Neural crest cell (in vitro differentiated cells): ENCODE measurements at places on chromosomes 13 and 19.

DNA sequence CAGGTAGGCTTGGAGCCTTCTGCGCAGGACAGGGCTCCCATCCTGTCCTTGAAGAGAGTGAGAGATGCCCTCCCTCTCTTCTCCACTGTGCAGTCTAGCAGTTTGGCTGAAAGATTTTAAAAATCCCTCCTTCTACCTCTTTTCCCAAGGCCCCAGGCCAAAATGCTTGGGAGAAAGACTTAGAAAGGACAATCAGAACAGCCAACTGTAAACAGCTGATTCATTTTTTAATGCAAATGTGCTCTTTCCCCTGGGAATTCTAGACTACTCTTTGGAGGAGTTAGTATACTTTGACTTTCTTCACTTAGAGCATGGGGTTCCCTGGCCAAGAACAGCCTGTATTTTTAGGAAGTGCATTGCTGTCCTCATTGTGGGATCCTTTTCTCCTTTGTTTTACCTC is 398.9 kb downstream of the GPC6 start:
- no peak for DNase-seq

DNA sequence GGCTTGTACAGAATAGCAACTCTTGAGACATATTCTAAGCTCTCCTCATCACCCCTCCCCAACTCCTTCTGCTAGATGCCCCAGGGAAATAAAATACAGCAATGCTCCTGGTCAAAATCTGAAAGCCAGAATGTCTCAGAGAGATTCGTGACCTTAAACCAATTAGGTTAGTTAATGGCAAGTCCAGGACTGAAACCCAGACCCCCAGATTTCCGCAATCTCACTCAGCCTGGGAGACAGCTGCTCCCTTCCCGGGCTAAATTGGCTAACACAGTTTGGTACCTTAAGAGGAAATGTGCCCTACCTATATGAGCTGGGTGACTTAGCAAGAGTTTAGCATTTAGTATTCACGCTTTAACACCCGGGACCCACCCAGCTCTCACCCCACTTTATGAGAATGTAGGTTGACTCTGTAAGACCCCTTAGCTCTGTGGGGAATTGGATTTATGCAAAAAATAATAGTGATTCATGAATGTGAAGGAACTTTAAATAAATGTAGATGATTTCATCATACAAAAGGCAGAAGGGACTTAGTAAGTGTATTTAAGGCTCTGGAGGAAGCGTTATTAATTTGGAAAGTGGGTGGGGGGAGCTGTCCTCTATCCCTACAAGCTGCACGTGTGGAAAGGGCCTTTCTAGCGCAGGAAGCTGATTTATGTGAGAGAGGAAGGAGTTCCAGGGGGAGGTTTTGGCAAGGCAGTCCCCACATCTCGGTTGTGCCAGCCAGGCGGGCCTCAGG is 1.1 kb downstream of the DLEU7 start:
- DNase-seq, result no peak

DNA sequence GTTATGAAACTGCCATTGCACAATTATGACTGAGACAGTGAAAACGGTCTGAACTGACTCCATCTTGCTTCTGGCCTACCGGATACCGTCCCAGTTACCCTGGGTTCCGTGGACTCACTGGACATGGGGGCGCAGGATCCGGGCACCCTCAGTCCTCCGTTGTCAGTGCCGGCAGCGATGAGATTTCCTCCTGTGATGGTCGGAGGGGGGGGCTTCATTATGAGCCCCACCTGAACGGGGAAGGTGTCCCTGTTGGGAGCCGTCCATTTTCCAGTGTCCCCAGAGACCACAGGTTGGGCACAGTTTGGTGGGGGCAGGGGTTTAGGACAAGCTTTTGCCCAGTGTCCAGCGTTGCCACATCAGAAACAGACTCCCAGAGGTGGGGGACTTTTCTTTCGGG is 23.4 kb downstream of the TMEM255B start:
- no peak for DNase-seq

DNA sequence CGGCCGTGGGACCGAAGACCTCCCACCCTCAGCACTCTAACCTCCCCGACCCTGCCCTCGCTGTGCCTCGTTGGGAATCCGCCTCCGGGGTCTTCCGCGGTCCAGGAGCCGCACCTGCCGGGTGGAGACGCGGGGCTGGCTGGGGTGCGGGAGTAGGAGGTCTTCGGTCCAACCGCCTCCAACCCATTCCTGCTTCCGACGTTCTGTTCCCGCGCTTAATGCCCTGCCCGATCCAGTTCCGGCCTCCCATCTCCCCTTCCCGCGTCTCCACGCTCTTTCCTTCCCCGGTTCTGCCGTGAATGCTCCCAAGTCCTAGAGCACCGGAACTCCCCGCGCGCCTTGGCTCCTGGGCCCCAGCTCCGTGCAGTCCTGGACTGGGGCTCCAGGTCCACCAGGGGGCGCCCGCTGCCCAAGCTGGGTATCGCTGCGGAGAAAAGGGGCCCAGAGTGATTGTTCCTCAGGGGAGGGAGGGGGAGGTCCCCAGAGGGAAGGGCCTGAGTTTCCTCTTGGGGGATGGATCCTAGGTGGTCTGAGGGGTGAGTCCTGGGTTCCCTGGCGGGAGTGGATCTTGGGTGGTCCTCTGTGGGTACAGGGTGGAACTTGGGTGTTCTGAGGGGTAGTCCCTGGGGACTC is 14.1 kb upstream of the TNFSF9 start:
- DNase-seq, result peak; percentile 95

DNA sequence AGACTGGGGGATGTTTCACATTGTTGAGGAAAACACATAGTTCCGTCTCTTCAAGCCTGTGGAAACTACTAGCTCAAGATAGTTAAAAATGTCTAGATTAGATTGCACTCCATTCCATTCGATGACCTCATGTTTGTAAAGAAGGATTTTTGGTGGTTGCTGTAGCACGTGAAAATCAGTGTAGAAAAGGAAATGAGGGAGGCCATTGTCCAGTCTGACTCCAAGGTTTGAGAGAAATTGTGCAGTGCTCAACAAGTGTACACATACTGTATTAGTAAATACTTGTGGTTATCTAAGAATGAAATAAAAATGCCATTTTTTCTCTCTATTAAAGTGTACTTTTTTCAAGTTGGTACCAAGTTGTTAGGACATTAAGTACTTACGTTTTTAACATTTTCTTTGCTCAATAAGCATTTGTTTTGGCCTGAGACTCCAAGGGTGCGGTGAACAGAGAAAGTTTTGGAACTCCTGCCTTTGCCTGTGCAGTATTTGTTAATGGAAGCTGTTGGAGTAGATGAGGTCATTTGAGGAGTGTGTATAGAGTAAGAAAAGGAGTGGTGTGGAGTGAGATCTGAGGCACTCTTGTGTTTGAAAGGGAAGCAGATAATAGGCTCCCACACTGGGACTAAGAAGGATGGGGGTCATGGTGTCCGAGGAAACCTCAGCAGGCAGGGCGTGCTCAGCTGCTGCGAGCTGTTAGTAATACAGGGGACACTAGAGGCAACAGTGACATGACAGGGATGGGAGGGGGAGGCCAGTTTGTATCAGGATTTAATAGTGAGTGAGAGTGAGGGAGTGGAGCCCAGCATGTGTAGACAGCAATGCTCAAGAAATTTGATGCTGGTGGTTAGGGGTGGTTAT is 4.4 kb downstream of the WASF3 start:
- peak; percentile 20 for DNase-seq

DNA sequence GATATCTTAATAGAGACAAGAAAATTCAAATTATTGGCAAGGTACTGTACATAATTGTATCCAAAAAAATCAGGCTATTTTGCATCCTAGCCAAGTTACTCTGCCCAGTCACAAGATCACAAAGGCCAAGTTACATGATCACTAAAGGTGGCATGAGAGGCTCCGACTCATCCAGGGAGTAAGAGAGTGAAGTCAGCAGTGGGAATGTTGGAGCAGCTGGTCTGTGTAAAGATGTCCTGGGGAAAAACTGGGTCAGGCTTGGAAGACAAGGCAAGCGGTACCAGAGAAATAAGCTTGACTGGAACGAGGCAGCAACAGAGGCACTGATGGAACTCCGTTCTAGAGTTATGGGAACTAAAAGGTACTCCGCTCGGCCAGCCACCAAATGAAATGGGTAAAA is 50.2 kb upstream of the PSG2 start:
- no peak for DNase-seq

DNA sequence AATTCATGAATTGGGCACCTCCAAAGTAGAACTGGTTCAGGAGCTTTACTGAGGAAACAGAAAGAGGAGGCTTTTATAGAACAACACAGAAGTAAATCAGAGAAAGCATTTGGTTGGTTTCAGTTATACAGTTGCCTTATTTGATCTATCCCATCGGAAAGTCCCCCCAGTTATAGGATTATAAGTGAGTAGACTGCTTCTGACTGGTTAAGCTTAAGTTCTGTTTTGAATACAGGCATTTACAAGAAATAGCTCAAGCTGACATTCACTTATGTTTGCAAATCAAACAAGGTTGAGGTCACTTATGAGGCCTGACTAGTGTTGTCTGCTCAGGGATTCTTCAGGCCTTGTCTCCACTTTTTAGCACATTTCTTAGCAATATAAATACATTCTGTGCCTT is 857.4 kb downstream of the EFNB2 start:
- no peak for DNase-seq

DNA sequence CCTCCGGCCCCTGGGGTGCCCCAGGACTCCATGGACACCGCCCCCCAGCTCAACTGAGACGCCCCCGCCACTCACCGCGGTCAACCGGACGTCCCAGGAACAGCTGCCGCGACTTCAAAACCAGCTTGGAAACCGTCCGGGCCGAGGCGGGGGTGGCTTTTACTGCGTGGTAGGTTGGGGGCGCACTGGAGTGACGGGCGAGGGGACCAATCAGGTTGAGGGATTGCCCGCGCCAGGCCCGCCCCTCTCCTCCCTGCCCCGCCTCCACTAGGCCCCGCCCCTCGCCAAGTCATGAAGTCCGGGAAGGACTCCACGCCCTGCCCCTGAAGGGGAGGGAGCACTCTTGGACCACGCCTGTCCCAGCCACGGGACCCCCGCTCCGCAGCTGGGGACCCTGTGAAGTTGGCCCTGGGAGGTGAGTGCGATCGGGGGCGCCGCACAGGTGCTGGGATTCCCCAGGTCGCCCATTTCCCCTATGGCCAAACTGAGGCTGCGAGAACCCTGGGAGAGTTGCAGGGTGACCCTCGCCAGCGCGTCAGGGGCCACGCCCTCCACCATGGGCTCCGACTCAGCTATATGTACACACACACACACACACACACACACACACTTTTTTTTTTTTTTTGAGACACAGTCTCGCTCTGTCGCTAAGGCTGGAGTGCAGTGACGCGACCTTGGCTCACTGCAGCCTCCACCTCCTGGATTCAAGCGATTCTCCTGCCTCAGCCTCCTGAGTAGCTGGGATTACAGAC is at the start of gene PLIN3:
PLIN3 (minus strand) TSS at position 134 of the 752 bp plus-strand sequence. CDS start 6,273 bp downstream, outside the sequence.
- DNase-seq, result peak; percentile 96

GRCh38 chr19:28482221-28482620 is 730.7 kb downstream of the UQCRFS1 start:
- DNase-seq, result no peak

DNA sequence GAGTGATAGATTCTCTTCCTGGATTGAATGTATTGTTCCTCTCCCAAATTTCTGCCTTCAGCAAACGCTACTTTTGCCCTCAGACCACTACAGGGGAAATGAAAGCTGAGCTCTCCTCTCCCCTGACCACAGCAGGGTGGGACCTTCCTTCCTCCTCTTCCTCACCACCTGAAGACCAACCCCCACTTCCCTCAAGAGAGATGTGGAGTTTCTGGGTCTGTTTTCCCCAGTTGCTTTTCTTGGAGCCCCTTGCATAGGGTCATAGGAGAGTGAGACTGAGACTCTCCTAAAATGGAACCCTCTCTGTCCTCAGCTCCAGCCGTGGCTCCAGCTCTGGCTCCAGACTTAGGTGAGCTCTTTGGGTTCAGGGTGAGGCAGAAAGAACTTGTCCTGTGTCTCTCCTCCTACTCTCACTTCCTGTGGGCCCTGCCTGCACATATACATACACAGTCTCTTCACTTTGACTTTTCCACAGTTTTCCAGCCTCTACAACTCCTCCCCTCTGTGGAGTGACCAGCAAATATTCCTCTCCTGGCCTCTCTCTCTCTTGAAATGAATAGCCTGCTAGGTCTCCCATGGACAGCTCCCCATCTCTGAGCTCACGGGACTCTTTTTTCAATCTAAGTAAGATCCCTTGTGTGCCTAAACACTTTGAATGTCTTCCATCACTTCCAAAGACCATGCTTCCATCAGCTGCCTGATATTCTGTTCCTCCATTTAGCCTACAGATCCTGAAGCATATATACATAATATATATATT is 19.2 kb upstream of the ZNF175 start:
- DNase-seq, result no peak

DNA sequence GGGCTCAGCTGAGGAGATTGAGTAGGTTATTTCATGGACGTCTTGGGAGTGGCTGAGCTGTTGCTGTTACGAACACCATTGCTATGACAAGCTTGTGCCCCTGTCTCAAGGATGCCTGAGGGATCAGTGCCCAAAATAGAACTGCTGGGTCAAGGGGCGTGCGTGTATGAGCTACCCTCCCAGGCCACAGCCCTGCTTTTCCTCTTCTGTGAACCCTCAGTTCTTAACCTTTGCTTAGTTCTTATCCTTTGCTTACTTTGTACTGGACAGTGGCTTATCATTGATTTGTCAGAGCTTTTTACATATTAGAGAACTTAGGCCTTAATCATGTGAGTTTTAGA is 9.0 kb downstream of the ARHGAP45 start:
- DNase-seq, result no peak

DNA sequence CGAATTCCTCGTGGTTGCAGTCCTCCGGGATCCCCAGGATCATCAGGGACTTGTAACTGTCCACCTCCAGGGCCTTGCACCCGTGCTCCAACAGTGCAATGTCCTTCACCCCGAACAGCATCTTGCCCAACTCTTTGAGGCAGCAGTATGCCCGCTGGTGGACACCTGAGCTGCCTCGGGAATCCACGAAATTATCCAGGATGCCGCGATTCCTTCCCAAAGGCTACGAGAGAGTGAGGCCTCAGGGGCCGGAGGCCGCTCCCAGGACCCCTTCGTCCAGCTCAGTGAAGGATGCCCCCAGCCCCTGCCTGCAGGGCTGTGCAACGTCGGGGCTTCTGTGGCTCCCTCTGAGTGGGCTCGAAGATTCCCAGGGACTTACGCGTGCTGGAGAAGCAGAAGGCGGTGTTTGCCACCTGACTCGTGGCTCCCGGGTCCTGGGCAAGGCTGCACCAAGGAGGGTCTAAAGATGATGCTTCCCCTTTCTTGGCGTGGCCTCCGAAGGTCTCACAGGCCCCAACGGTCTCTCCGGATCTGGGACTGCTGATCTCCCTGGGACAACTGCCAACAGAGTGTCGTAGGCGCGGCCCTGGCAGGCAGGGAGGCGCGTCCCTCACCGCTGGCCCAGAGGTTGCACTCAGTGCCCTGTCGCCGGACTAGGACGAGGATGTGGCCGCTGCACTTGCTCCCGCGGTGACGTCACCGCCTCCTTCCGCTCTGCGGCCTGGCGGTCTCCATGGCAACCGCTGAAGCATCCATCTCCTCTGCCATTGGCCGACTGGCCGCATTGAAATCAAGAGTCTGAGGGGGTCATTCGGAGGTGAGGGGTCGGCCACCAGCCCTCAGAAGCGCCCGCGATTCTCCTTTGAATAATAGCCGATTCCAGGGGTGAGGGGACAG is at the start of gene PNMA8C:
PNMA8C (minus strand) TSS at position 698 of the 897 bp plus-strand sequence; CDS start at position 121, 577 bp downstream.
- DNase-seq, result peak; percentile 81

- no peak for DNase-seq
Observed at GRCh38 chr13:38871275-38871674, 119.4 kb downstream of the STOML3 start.
